ENCODE measurements at places on chromosomes 3 and 15.

- DNase-seq, result no peak
These were observed 343.9 kb upstream of the SUCLG2 start for GRCh38 chr3:67998281-67998680.

DNA sequence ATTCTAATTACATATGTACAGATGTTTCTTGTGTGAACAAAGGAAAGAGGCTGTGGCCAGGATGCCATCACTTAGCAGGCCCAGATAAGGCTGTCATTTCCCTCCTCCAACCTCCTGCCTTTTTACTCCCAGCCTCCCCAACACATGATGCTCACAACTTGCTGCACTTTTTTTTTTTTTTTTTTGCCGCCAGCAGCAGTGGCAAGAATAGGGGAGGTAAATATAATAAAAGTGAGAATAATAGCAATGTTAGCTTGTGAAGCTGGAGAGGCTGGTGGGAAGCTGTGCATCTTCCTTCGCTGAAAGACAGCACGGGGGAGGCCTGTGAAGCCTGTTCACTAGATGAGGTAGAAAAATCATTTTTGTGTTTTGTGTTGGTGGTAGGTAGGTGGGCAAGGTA lies 42.5 kb upstream of the MYO5C start:
- DNase-seq, result no peak

DNA sequence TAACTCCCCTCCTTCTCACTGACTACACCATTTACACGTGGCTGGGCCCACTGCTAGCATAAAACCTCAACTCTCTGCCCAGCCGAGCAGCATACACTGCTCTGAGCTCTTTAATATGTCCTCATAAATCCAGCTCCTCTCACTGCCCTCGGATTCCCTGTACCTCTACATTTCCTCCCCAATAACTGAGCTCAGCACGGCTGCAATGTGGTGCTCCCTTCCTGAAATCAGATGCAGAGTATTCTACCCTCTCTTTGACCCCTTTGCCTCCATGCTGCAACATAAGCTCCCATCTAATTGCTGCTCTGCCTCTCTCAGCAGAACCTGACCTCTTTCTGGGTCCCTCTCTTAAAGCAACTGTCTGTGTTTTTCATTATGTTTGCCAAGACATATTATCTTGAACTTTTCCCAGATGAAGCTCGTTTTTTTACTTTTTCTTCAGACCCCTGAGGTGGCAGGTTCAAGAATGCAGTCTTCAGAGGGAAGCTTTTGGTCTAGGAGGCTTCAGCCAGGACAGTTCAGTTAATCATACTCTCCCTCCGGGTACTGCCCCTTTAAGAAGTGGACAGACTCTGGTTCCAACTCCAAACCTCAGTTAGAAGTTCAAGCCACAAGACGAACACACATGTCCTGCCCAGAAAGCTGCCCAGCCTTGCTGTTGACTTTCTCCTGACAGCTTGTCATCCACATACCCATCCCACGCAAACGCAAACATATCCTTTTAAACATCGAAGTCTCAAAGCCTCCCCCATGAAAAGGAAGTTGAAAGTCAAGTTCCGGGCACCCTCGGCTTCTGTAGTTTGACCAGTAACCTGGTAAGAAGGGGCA lies 81.1 kb upstream of the NEO1 start:
- DNase-seq, result no peak

DNA sequence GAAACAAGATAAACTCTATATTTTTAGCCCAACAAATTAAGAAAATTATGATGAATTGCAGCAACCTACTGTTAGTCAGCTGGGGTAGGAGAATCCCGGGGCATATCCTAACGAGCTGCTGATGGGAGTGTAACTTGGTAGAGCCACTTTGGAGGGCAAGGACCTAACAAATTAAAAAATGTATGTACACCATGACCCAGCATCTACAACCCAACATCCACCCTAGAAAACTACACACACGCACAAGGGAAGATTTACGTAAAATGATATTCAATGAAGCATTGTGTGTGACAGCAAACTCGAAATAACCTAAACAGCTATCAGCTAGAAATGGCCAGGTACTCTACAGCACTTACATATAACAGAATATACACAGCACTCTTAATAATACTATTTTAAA lies 1.9 kb downstream of the BCL2A1 start:
- DNase-seq, result no peak

- no peak for DNase-seq
These were observed 145.2 kb downstream of the TAFA4 start for GRCh38 chr3:68787106-68787626.

DNA sequence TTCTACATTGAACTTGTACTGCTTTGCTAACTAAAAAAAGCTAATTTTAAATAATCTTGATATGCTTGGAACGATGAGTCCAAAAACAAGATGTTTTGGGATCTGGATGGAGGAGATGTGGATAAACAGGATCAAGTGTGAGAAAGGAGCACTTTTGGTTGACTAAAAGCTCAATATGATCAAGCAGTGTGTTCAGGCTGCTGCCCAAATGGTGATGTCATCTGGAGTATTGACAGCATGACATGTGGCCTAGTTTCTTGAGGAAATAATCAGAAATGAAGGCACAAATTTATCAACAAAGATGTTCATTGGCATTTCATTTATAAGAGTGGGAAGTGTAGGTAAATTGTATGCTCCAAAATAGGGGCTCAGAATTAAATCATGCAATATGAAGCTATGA lies 161.2 kb downstream of the SOX2 start:
- DNase-seq, result no peak

- DNase-seq, result no peak
These were observed 46.9 kb downstream of the SATB1 start for GRCh38 chr3:18378218-18378617.

GRCh38 chr3:49591615-49592014 lies 37.3 kb downstream of the BSN start:
- DNase-seq, result no peak

GRCh38 chr3:26281284-26281985 lies 341.1 kb upstream of the LRRC3B start:
- no peak for DNase-seq

- DNase-seq, result no peak
These were observed 156.9 kb downstream of the SOX2 start for GRCh38 chr3:181868576-181869082.
